ENCODE measurements at places on chromosomes 2 and 18.

DNA sequence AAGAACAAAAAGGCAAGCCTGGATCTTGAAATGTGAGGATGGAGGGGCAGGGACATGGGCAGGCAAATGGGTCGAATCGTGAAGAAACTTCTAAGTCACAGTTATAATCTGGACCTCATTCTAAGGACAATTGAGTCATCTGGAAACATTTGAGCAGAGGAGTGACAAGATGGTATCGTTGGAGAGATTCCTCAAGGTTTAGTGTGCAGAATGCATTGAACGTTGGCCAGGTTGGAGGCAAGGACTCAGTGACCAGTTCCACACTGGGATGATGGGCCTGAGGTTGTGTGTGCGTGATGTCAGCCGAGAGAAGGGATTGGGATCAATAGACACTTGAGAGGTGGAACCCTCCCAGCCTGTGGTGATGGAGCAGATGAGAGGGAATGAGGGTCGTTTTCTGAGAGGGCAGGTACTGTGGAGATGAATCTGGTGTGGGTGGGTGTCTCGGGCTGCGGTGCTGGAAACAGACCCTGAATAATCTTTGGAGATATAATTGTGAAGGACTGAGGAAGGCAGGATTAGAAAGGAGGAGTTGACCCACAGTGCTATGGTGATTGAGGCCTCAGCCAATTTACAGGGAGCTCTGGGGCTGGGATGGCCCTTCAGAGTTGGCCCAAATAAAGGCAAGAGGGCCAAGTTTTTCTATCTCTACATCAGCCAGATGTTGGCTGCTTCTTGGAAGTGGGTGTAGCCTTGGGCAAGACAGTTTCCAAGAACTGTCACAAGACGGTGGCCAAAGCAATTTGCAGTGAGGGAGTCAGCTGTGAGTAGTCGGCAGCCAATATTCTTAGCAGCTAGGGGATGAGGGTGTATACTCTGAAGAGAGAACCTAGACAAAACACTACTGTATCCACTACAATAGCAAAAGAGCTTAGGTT lies 5.8 kb upstream of the ZNF532 start:
- no peak for DNase-seq

- DNase-seq, result no peak
These were observed 753.7 kb downstream of the DSC3 start for GRCh38 chr18:30288662-30289414.

DNA sequence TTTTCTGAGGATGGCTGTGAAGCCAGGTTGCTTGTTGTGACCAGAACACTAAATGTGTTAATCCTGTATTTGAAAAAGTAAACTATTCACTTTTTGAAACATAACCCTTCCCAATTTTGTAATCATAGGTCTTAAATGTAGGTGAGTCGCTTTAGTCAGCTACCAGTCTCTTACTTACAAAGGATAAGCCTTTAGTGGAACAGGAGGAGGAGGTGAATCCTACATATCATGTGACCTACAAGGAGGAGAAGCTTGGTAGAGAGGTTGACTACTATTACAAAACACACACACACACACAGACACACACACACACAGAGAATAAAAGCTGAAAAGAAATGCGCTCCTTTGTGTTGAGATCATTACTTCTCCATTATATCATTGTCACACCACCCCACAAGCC lies 59.9 kb upstream of the SPAG16 start:
- DNase-seq, result no peak

- DNase-seq, result no peak
These were observed 237.5 kb downstream of the PIK3C3 start for GRCh38 chr18:42192251-42193248.

DNA sequence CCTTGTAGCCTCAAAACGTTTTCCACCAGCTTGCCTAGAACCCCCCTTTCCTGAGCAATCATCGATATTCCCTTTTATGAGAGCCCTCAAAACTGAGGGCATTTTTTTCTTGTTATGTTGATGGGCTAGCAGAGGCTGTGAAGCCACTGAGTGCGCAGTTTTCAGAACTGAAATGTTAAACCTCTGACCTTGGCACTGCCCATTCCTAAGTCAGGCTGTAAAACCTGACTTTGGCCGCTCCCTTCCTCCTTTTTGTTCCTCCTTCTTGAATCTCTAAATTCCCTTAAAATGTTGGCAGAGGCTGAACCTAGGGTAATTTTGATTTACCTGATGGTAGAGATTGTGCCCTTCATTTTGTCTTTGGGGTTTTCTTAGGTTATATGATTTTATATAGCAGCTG lies 334.2 kb downstream of the KIAA1328 start:
- DNase-seq, result no peak

DNA sequence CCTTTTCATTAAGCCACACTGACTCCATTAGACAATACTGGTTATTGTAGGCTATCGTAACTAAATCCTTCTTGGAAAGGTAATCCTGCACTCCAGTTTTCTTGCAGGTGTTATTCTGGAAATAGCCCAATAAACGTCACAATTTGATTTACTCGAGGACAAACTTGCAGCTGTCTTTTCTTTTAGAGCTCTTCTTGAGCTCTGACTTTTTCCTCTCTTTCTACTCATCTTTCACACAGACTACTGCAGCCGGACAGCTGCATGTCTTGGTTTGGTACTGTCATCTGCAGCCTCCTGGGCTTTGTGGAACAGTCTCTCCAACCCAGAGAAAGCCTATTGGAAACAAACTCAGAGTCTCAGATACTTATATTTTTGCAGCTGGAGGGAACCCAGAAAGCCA lies 23.0 kb upstream of the MSGN1 start:
- DNase-seq, result no peak

DNA sequence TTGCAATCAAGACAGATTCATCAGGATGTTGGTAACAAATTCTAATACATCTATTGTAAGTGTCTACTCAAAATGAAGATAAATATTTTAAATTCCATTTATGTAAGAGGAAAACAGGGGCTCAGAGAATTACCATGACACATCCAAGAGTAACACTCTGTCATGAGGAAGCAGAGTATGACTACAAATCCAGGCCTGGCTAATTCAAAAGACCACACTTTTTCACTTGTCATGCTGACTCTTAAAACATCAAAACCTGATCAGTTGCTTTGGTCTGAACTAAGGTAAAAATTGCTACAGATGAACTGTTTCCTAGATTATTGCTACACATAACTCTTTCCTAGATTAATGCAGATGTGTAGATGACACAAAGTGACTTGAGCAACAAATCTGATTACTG lies 880.6 kb downstream of the TSN start:
- no peak for DNase-seq

GRCh38 chr2:156017341-156017885 lies 315.1 kb downstream of the NR4A2 start:
- no peak for DNase-seq

GRCh38 chr2:5914811-5915611 lies 222.8 kb downstream of the SOX11 start:
- no peak for DNase-seq

- DNase-seq, result no peak
These were observed 17.2 kb upstream of the ITGAV start for GRCh38 chr2:186572705-186573104.

GRCh38 chr2:211161236-211161635 lies 604.8 kb downstream of the CPS1 start:
- no peak for DNase-seq

GRCh38 chr2:173124441-173124840 lies 48.8 kb downstream of the MAP3K20 start:
- DNase-seq, result no peak

- no peak for DNase-seq
These were observed 101.6 kb upstream of the COPS8 start for GRCh38 chr2:236984046-236984445.

- DNase-seq, result no peak
These were observed 61.4 kb downstream of the CPS1 start for GRCh38 chr2:210617732-210618330.

DNA sequence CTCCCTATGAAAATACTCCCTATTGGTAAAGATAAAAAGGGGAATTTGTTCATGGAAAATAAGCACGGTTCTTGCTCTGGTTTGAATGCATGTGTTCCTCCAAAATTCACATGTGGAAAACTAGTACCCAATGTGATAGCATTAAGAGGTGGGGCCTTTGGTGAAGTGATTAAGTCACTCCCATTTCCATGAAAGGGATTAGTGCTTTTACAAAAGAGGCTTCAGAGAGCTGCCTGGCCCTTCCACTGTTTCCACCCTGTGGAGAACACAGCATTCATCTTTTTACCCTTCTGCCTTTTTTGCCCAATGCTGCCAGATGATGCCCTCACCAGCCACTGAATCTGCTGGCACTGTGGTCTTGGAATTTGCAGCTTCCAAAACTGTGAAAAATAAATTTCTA lies 666.8 kb downstream of the ARHGAP15 start:
- no peak for DNase-seq

DNA sequence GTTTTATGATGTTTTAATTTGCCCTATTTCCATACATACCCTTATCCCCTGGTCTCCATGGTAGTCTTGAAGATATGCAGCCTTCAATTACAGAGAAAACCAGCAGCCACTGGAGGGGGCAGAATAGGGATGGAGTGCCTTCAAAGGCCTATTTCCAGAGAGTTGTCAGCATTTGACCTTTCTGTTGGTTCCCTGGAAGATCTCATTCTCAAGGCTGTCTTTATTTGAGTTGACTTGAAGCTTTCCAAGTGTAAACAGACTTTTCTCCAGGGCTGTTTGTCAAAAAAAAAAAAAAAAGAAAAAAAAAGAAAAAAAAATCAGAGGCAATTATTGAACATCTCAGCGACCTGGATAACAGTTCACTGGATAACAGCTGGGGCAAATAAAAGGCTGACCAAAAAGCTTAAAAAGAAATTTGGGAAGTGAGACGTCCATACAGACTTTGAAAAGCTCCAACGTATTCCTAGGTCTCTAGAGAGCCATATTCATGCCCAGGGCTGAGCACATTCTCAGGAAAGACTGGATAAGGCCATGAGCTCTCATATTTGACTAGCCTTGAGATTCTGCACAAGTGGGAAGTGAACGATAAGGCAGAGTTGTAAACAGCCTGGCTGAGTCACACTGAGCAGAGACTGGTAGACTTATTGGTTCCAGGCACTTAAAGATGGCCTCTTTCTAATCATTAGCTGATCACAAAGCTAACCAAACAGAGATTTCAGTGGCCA lies 126.6 kb downstream of the VAPA start:
- DNase-seq, result no peak

GRCh38 chr2:100592226-100592625 lies 29.4 kb downstream of the PDCL3 start:
- no peak for DNase-seq

- DNase-seq, result no peak
These were observed 31.8 kb downstream of the ARHGAP25 start for GRCh38 chr2:68766376-68766845.

- DNase-seq, result no peak
These were observed 1105.1 kb upstream of the PIK3C3 start for GRCh38 chr18:40849886-40850285.

- no peak for DNase-seq
These were observed 34.3 kb downstream of the DARS1 start for GRCh38 chr2:135951041-135951583.

GRCh38 chr2:20404950-20405349 lies 41.9 kb upstream of the RHOB start:
- no peak for DNase-seq

DNA sequence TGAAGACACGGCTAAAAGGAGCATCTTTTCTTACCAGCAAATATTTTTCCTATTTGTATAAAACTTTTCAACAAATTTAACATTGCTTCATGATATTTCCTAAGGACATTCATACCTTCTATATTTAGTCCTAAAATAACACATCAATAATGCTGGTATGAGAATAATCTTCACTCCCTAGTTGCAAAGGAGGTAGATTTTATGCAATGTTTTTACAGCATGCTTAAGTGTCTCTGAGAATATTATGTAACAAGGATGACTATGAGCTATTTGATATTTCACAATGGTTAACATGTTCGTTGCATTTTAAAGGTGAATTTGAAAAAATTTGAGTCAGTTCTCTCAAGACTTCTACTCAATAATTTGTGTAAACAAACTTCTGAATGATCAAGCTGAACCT lies 506.7 kb downstream of the NUP35 start:
- DNase-seq, result no peak

GRCh38 chr2:20184067-20184938 lies 40.6 kb downstream of the SDC1 start:
- DNase-seq, result no peak

DNA sequence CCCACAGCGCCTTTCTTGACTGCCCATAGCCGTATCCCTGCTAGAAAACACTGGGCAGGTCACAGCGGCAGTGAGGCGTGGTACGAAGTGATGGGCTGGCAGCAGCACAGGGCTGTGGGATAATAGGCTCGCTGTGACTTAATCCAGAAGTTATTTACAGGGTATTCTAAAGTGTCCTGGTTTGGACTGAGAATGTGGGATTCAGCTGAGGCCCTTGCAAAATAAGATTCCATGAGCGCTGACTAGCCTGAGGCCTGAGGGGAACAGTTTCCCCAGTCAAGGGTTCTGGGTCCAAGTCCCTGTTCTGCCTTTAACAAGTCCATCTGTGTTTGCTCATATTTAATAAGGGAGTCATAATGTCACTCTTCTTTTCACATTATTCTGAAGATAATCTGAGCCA lies 34.6 kb downstream of the SETBP1 start:
- DNase-seq, result no peak

- no peak for DNase-seq
These were observed 47.9 kb upstream of the CABLES1 start for GRCh38 chr18:23087352-23087751.

DNA sequence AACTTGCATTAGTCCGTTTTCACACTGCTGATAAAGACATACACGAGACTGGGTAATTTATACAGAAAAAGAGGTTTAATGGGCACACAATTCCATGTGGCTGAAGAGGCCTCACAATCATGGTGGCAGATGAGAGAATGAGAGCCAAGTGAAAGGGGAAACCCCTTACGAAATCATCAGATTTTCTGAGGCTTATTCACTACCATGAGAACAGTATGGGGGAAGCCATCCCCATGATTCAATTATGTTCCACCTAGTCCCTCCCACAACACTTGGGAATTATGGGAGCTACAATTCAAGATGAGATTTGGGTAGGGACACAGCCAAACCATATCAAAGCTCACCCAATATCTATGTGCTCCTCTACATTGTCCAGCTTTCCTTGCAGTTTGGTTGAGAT lies 16.0 kb upstream of the SERPINE2 start:
- DNase-seq, result no peak

DNA sequence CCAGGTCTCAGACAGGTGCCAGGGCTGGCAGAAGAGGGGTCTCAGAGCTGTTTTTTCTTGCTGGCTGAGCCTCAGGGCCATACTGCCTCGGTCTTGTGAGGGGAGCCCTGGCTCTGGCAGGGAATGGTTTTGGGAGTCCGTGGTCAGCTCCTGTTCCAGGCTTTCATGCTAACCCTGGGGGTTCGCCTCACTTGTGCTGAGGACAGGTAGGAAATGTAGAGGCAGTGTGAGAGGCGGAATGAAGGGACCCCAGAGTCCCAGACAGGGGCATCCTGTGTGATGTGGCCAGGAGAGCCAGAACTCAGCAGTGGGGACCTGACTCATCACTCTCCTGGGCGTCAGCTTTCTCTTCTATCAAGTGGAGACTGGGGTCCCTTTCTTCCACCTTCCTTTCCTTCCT lies 5.7 kb upstream of the CELF4 start:
- DNase-seq, result no peak

- DNase-seq, result no peak
These were observed 80.2 kb downstream of the RAB3GAP1 start for GRCh38 chr2:135132314-135132713.

Data from GOT3 (cell line).